NCI-H187 treated with DMSO at 0.1 percent for 48 hours (cell line): ENCODE measurements at places on chromosomes 16 and 17.

GRCh38 chr17:65103896-65104295, 33.3 kb upstream of the RGS9 start:
- DNase-seq = no peak

DNA sequence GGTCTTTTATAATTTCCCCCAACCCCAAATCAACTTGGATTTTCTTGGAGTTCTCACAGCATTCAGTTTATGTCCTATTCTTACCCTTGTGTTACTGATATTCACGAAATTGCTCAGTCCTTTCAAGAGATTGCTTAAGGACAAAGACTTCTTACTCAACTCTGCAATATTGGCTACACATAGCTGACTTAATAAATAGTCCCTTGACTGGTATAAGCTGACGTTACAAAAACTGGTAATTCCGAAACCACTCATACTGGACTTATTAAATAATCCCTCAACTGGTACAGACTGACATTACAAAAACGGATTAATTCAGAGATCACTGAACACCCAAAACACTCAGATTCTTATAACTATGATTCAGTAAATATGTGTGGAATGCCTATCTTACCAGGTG, 860 bp downstream of the TIGD7 start:
- DNase-seq = no peak

DNA sequence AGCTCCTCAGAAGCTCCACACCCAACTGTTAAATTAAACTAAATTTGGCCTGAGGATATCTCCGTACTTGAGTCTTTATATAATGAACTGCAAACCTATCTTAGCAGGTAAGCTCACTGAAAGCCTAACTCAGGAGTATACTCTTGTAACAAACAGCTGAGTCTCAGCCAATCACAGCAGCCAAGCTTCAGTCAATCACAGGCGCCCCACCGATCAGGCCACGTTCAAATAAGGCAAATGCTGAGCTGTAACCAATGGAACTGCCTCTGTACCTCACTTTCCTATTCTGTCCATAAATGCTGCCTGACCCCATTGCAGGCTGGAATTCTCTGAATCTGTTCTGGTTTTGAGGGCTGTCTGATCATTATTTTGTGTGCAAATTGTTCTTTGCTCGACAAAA, 93.0 kb upstream of the CES5A start:
- no peak for DNase-seq

DNA sequence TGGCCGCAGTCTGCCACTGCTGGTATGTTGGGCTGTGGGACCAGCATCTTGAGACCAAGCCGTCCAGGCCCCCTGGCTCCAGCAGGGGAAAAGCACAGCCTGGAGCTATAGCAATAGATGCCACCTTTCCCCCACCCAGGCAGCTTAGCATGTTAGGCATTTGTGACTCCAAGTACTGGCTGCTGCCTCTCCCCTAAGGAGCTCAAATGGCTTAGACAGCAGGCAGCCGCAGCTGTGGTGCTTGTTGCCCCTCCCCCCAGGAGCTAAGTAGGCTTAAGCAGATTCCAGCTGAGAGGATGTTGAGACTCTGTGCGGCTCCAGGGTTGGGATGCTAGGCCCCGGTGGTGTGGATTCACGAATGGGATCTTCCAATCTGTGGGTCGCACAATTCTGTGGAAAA, 88.8 kb upstream of the ANKFN1 start:
- no peak for DNase-seq

GRCh38 chr16:74111456-74111982, 185.1 kb upstream of the PSMD7 start:
- no peak for DNase-seq
